ENCODE measurements at places on chromosomes 4 and X.

DNA sequence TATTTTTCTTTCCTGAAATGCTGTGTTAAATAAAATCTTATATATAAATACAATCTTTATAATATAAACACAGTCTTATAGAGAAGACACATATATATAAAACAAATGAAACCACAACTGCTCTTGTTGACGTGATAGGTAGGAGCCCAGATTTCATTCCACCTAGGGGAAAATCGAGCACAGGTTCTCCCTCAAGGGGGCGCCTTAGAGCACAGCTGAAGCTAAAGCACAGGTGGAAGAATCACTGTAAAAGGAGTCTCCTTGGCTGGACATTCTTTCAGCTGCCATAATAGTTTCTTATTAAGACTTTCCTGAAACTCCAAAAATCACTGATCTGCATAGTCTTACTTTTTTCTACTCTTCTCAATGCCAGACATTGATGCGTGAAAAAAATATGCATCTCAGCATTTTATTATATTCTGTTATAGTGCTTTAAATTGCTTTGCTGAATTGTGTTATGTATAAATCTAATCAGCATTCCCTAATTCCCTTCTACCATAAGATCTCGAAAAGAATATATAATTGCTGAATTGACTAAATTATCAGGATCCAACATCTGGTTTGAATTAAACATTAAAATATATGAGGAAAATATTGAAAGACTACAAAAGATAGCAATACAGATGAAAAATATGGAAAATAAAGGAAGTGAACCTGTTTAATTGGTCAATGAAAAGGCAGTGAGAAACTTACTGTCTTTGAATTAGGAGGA, 25.5 kb upstream of the RXFP1 start:
- no peak for DNase-seq

GRCh38 chr4:57159866-57160265, 49.7 kb upstream of the IGFBP7 start:
- no peak for DNase-seq

- no peak for DNase-seq
Measured at GRCh38 chrX:136339702-136340101, 38.9 kb downstream of the ADGRG4 start.

- DNase-seq, result no peak
Measured at GRCh38 chr4:38468339-38468866, 195.6 kb upstream of the KLF3 start.

GRCh38 chr4:27318740-27319139, 458.1 kb downstream of the STIM2 start:
- DNase-seq, result no peak

GRCh38 chrX:79452881-79453280, 85.7 kb upstream of the ITM2A start:
- DNase-seq, result no peak
